Activated T-helper 1 cell treated with anti-CD3 and anti-CD28 coated beads, Interleukin-2, amount 50 U/mL, for 16 hours (primary cell): ENCODE measurements at places on chromosomes 2 and 18.

DNA sequence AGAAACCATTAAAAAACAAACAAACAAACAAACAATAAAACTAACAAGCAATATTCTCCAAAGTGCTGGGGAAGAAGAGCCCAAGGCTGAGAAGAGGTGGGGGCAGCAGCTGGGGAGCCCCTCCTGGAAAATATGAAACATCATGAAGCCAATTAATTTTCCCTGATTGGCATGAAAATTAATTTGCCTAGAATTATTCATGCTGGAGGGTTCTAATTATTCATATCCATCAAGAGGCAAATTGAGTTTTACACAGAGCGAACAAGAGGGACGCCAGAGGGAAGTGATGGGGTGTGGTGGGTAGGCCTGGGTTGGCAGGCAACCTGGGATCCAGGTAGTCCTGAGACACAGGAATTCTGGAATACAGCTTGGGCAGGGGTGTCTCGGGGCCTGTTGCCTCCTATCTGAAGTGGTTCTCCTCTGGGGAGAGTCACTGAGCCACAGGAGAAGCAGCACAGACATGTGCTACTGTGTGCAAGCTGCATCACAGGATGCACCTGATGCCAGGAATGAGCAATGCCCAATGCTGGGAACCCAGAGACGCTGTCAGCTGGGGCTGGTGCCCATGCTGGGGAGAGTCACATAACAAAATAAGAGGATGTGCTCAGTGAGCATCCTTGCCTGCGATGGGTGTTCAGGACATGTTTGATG lies 100.5 kb downstream of the TEX51 start:
- DNase-seq = no peak

GRCh38 chr2:219017201-219017931 lies 23.9 kb downstream of the CFAP65 start:
- DNase-seq = no peak

DNA sequence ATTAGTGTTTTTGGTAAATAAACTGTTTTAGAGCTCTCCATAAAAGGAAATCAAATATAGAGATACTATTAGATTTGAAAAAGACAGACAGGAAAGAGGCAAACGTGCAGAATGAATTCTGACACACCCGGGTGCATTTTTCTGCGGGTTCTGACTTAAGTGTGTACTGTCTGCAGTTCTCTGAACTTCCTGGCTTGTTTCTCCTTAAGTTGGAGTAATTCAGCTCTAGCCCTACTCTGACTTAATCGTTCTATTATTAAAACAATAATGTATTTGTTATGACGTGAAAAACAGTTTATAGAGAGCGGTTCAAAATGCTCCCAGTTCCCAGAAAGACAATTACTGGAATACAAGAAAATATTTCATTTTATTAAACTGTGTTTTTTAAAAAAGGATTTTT lies 305.9 kb downstream of the ARHGAP15 start:
- no peak for DNase-seq

DNA sequence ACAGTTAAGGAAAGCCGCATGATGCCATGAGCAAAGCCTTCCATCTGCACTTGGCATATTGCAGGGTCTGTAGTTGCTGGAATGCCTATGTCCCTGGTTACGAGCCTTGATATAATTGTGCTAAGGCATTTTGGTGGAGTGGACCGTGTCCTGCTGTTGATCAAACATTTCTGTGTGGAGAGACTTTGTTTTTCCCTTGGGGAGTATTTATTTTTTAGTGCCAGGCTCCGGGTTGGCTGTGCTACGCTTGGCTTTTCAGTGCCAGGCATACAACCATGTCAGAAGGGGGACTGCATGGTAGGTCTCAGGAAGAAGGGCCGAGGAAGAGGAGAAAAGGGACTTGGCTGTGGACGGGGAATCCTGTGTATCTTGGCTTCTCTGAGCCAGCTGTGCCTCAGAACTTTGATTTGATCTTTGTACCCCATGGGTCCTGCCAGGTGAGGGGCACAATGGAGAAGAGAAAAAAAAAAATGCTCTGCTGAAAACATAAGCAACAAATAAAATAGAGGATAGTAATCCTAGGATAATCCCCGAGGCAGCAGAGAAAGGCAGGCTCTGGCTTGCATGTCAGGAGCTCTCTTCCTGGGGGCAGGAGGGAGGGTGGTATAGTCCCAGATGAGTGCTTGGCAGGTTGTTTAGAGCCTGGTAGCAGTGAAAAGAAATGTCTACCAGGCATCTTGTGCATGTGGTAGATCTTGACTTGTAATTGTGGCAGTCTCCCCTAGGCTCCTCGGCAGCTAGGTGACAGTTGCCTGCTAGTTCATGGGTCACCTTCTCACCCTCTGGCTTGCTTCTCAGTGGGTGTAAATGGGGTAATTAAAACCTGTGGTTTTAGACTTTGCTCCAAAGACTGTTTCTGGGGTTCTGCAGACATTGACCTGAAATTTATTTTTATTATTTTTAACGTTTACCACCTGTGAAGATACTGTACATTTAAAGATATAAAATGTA lies 233.0 kb downstream of the NEDD4L start:
- DNase-seq = no peak

DNA sequence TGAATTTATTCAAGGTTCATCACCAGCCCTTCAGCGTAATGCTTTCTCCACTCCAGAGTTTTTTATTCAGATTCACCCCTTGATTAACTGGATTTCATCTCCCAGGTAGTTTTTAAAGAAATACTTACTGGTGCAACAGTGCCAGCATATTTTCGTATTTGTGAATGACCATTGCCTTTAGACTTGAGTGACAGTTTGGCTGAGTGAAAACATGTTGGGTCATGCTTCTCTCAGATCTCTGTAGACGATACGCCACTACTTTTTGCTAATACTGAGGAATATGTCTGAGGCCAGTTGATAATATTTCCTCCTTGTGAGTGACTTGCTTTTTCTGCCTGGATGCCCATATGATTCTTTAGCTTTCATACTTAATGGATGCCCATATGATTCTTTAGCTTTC lies 51.5 kb downstream of the CYP26B1 start:
- DNase-seq = no peak

- DNase-seq = no peak
Observed at GRCh38 chr2:171584001-171584400, 61.7 kb downstream of the CYBRD1 start.

GRCh38 chr2:218284106-218284811 lies 8.0 kb downstream of the TMBIM1 start:
- DNase-seq = peak; percentile 40

DNA sequence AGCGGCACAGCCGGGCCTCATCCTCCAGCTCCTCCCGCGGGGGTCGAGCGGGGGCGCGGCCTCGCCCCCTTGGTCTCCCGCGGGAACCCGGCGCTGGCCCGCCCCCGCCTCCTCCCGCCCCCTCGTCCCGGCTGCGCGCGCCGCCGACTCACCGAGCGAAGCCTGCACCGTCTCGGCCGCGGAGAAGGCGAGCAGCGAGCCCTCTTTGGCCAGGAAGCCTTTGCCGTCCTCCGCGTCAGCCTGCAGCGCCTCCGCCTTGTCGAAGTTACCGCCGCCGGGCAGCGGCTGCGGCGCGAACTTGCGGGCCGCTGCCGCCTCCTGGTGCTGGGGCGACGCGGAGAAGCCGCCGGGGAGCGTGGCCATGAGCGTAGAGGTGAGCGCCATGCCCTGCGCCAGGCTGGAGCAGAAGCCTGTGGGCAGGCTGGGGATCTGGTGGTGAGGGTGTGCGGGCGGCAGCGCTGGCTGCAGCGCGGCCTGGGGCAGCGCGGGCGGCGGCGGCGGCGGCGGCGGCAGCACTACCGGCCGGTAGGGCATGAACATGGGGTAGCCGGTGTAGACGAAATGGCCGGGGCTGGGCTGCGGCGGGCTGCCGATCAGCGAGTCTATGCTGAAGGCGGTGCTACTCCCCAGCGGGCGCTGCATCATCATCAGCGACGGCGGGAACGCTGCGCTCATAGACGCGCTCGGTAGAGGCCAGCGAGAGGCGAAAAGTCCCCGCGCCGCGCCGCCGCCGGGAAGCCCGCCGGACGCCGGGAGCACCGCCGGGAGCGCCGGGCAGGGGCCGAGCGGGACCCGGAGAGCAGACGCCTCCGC lies 683 bp downstream of the GBX2 start:
- DNase-seq = no peak

DNA sequence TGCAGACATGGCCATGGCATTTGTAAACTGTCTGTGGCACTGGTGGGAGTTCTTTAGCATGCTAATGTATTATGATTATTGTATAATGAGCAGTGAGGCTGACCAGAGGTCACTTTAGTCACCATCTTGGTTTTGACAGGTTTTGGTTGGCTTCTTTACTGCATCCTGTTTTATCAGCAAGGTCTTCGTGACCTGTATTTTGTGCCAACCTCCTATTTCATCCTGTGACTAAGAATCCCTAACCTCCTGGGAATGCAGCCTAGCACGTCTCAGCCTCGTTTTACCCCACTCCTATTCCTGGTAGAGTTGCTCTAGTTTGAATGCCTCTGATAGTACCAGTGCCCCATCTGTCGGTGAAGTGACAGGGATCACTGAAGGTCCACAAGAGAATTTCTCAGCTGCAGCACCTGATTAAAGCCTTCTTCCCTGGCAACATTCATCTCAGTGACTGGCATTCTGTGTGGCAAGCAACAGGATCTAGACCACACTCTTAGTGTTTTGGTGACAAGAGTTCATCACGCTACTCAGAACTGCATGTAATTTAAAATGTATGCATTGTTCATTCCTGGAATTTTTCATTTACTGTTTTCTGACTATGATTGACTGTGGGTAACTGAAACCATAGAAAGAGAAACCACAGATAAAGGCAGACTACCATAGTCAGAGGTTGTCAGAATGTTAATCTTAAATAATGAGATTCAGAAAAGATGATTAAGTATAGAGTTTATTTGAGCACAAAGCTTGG lies 43.0 kb upstream of the GPR39 start:
- no peak for DNase-seq

- no peak for DNase-seq
Observed at GRCh38 chr2:210046851-210047500, 44.5 kb downstream of the RPE start.

- DNase-seq = no peak
Observed at GRCh38 chr2:143686585-143687164, 557.5 kb downstream of the ARHGAP15 start.

DNA sequence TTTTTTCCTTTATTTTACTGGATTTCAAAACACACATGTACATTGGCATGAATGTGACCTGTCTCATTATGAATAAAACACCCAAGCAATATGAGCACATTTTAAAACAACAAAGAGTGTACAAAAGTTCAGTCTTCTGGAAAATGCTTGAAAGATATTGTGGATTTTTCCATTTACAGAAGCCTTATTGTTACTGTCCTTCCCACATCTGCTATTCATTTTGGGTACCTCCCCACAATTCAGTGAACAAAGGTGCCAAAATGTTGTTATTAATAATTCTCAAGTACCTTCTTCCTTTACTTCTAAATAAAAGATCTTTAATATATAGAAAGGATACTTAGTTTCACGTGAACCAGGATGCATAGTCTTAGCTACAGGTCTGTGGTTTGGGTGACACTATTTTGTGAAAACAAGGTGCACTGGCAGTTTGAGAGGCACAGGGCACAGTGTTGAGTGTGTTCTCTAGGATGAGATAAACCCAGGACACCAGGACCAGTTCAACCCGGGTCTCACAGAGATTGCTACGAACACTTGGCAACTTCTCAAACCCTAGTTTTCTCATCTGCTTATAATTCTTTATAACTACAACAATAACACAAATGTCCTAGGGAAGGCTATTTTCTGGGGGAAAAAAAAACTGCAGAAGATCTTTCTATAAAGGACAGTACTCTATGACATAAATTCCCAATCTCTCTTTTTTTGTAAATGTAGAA lies 84.5 kb upstream of the GALNT5 start:
- DNase-seq = no peak

DNA sequence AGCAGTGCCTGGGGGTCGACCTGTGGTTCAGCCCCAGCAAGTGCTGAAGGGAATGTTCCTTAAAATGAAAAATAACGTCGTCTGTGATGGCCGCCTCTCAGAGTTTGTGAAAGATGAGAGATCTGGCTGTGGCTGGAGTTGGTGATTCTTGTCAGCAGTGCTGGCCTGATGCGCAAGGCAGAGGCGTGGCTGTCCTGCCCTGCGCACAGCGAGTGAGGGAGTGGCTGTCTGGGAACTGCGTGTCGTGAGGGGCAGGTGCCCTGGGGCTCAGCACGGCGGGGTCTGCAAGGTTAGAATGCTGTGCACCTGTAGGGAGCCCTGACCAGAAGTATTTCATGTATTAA lies 8.8 kb downstream of the NFATC1 start:
- no peak for DNase-seq

GRCh38 chr2:237479747-237480146 lies 7.3 kb upstream of the MLPH start:
- DNase-seq = no peak

DNA sequence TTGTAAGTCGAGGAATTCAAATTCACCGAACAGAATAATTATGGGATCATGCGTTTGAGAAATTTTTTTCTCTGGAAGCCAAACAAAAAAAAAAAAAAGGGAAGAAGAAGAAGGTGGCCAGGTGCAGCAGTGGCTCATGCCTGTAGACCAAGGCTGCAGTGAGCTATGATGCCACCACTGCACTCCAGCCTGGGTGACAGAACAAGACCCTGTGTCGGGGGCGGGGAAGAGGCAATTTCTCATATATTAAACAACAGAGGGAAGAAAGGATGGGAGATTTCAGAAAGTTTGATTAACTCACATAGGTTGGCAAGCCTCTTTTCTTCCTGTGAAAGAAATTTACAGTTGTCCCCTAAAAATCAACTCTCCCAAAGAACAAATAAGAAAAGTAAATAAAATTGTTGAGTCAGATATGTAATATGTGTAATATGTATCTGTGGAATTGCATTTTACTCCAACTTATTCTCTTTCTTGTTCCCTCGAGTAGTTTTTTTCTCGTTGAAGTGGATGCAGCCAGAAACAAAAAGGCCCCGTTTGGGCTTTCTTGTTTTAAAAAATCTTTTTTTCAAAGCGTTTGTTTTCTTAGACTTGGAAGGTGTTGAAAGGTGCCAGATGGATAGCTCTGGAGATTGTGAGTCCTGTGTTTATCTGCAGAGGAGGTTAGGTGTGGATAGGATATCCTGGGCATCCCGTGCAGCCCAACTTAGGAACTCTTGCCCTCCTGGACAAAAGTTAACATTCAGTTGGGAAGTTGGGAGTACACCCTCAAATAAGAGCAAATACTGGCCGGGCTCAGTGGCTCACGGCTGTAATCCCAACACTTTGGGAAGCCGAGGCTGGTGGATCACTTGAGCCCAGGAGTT lies 25.4 kb upstream of the FMNL2 start:
- no peak for DNase-seq

- DNase-seq = no peak
Observed at GRCh38 chr18:40676668-40677067, 1278.4 kb upstream of the PIK3C3 start.

DNA sequence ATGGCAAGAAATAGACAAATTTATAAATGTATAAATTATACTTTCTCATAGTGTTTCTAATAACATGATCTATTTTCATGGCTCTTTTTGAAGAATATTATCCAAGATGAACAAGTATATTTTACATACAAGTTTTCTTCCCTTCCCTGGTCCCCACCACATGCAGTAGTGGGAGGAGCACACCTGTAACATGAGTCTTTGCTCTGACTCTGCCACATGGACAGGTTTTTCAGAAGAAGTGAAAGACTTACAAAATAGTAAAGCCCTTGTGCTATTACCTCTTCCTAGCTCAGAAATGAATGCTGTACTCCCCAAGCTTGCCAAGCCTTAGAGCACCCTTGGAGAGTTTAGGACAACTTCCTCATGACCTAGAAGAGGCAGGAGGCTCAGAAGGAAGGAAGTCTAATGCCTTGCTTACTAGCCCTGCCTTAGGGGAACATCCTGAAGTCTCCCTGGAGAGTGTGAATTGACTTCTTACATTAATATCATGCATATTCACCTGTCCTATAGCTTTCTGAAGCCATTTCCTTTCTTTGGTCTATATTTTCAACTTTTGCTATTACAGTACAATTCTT lies 18.4 kb downstream of the MXD1 start:
- DNase-seq = no peak

- no peak for DNase-seq
Observed at GRCh38 chr2:9398881-9399780, 24.2 kb downstream of the ITGB1BP1 start.
